ENCODE measurements at places on chromosomes 6 and 20. TPM values are rescaled to one million over a fixed set of nuclear protein-coding genes. Genes with fewer than 3 reads are reported as not detected.

- no peak for DNase-seq
Observed at GRCh38 chr20:7772371-7772770, 167.9 kb downstream of the HAO1 start.

DNA sequence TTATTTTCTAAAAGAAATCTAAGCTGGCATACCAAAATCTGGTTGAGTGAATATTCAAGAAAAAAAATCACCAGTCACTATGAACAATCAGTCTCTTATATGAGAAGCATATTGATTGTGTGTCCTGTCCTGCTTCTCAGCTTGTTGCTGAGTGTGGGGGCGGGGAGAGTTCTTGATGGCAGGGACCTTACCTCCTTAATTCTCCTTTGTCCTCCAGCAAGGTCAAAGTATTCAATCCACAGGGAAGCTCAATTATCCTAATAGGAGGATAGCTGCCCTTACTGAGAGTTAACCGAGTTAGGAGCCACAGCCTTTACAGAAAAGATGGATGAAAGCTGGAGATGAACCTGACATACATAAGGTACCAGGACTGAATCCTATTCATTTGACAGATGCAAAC, 154.0 kb downstream of the LY86 start:
- no peak for DNase-seq

- DNase-seq, result no peak
Observed at GRCh38 chr20:44810391-44811149, at the start of gene RIMS4. RIMS4 (minus strand) TSS chr20:44810546; CDS start chr20:44810271, 275 bp downstream.

DNA sequence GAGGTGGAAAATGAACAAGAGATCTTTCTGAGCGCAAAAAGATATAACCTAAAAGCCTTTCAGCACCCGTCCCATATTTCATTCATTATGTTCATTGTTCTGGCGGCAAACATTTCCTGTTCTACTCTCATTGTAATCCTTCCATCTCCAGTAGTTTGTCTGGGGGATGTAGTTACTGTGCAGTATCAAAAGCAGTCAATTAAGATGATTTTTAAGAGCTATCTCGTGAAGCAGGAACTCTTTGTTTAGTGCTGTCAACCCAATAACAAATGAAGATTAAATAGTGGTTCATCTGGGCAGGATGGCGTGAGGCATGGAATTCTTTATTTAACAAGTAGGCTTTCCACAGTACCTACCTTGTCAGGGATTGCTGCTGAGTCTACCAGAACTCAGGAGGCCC, 876.7 kb downstream of the HACE1 start:
- no peak for DNase-seq

Gene TPD52L1
- 17.4 TPM for total RNA-seq

Gene COL19A1
- 0.10 TPM for total RNA-seq
